ENCODE measurements at places on chromosomes 16 and 17.

GRCh38 chr16:53433509-53433908, 762 bp upstream of the RBL2 start:
- H3K4me1 ChIP-seq = no peaks in the 10 kb centered on the region
- DNase-seq = no peak
- H3K27me3 ChIP-seq = no peaks in the 10 kb centered on the region
- H3K27ac ChIP-seq = no peak overlapping the region

- no peak overlapping the region for H3K4me3 ChIP-seq
- peaks cover 4% of the 10 kb centered on the region for H3K27me3 ChIP-seq
- no peak overlapping the region for H3K27ac ChIP-seq
These were observed 10.2 kb downstream of the MEIOB start for GRCh38 chr16:1861730-1862129.

GRCh38 chr17:19333132-19333440, 29.4 kb downstream of the B9D1 start:
- no peak for DNase-seq
- no peaks in the 10 kb centered on the region for H3K36me3 ChIP-seq
- H3K27me3 ChIP-seq = no peaks in the 10 kb centered on the region
- H3K27ac ChIP-seq = no peak overlapping the region

DNA sequence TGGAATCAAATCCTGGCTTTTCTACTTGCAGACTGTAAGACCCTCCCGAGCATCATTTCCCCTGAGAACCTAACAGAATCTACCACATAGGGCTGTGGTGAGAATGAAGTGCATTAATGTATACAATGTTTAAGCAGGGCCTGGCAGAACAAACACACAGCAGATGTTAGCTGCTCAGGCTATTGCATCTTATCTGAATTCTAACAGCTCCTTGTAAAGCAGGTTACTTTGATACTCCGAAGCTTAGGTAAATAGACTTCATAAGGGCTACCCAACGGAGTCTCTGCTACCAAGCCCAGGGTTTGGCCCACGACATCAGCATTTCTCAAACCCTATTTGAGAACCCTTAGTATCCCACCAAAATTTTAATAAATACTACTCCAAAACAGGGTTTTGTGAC, 24.4 kb upstream of the NOS2 start:
- H3K4me1 ChIP-seq = no peaks in the 10 kb centered on the region
- no peak overlapping the region for H3K27ac ChIP-seq
- H3K36me3 ChIP-seq = no peaks in the 10 kb centered on the region
- DNase-seq = no peak

DNA sequence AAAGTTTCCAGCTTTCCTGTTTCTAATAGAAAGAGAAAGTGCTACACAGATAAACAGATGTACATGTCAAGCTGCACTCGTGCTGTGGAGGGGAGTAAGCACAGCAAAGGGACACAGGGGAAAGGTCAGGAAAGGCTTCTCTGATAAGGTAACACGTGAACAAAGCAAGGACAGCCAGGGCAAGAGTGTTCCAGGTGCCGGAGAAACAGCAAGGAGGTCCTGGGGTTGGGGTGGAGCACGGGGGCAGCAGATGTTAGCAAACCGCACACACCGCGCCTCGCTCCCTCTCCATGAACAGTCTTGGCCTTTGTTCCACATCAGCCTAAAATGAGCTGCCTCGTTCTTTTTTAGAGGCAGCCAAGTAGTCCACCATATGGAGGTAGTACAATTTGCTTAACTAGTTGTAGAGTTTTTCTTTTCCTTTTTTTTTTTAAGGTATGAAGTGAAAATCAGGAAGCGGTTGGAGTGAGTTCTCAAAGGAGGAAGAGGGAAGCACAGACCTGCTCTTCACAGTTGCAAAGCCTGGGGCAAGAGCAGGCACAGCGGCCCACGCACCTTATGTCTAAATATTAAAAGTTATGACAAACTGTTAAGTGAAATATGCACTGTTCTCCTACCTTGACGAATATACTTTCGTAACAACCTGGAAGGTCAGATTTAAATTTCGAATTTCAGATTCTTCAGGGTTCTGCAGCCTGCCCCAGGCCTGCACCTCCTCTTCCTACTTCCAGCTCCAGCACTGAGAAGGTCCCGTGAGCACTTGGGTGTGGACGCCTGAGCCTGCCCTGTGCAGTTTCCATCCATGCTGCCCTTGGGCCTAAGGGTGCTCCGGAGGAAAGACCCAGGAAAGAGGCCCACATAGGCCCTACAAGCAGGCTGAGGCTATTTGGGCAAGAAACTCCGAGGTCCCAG, 41.5 kb upstream of the RPH3AL start:
- no peak overlapping the region for H3K4me3 ChIP-seq
- H3K27ac ChIP-seq = no peak overlapping the region
- DNase-seq = no peak
- H3K4me1 ChIP-seq = no peaks in the 10 kb centered on the region
- H3K36me3 ChIP-seq = no peaks in the 10 kb centered on the region

GRCh38 chr17:41308251-41308917, 725 bp downstream of the KRTAP16-1 start:
- DNase-seq = peak; percentile 87
- H3K36me3 ChIP-seq = no peaks in the 10 kb centered on the region
- H3K4me3 ChIP-seq = no peak overlapping the region
- no peak overlapping the region for H3K27ac ChIP-seq

GRCh38 chr16:117379-118365, 20.8 kb downstream of the NPRL3 start:
- DNase-seq = peak; percentile 88
- H3K4me3 ChIP-seq = no peak overlapping the region
- no peak overlapping the region for H3K27ac ChIP-seq
- H3K36me3 ChIP-seq = no peaks in the 10 kb centered on the region
- H3K27me3 ChIP-seq = no peaks in the 10 kb centered on the region
- H3K4me1 ChIP-seq = no peaks in the 10 kb centered on the region

- no peak overlapping the region for H3K27ac ChIP-seq
- no peak overlapping the region for H3K4me3 ChIP-seq
- no peak for DNase-seq
- no peaks in the 10 kb centered on the region for H3K36me3 ChIP-seq
These were observed 38.8 kb upstream of the ANKFN1 start for GRCh38 chr17:56114469-56114868.

DNA sequence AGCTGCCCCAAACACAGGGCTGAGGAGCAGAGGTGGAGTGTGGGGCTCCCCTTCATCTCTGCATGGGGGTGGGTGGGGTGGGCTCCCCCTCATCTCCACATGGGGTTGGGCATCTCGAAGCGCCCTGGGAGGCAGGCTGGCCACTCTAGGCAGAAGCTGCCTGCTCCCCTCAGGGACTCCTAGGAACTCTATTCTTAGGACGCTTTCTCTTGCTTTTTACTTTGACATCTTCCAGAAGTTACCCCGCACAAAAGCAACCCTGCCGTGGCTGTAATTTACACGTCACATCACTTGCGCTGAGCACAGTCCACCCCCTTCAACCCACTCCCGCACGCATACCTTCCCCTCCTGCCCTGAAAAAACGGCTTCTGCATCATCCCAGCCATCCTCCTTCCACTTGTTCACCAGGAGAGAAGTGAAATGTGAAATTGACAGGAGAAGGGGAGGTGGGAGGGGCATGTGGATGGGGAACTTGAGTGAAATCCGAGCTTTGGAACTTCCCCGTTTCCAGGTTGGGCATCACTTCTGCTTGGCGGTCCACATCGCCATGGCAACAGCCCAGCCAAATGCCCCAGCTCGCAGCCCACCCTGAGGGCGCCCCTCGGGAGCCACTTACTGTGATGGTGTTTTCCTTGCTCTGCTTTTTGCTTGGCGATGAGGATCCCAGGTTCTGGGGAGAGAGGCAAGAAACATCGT, 53.7 kb upstream of the RCVRN start:
- peak; percentile 45 for DNase-seq
- H3K36me3 ChIP-seq = no peaks in the 10 kb centered on the region
- no peaks in the 10 kb centered on the region for H3K4me1 ChIP-seq
- H3K4me3 ChIP-seq = no peak overlapping the region

GRCh38 chr17:968812-969730, 10.5 kb downstream of the NXN start:
- no peak for DNase-seq
- no peaks in the 10 kb centered on the region for H3K27me3 ChIP-seq
- no peak overlapping the region for H3K4me3 ChIP-seq
- H3K4me1 ChIP-seq = no peaks in the 10 kb centered on the region

- no peaks in the 10 kb centered on the region for H3K27me3 ChIP-seq
- peak overlapping the region; percentile 11 for H3K4me3 ChIP-seq
- DNase-seq = no peak
- H3K27ac ChIP-seq = no peak overlapping the region
- no peaks in the 10 kb centered on the region for H3K36me3 ChIP-seq
These were observed 203.7 kb upstream of the ZFHX3 start for GRCh38 chr16:73251608-73252007.

DNA sequence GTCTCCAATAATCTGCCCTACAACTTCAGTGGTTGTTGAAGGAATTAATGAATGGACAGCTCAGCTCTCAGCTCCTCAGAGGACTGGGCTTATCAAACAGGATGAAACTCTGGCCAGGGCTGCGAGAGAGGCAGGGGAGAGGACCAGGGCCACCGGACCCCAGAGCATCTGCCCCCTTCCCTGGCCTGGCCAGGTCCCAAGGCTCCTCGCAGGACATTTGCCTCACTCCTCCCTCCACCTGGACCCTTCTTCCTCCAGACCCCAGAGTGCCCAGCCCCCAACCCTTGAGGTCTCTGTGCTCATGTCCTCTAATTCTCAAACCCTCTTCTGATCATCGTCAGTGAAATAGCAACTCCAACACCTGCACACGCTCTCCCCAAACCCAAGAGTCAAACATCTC, 3.7 kb downstream of the CD300C start:
- no peaks in the 10 kb centered on the region for H3K36me3 ChIP-seq
- no peaks in the 10 kb centered on the region for H3K27me3 ChIP-seq
- H3K4me1 ChIP-seq = no peaks in the 10 kb centered on the region
- peak; percentile 64 for DNase-seq
- no peak overlapping the region for H3K27ac ChIP-seq
- H3K4me3 ChIP-seq = no peak overlapping the region

GRCh38 chr16:86158688-86159360, 259.9 kb downstream of the IRF8 start:
- no peak for DNase-seq
- H3K36me3 ChIP-seq = no peaks in the 10 kb centered on the region
- no peaks in the 10 kb centered on the region for H3K4me1 ChIP-seq
- H3K27ac ChIP-seq = no peak overlapping the region
- H3K27me3 ChIP-seq = no peaks in the 10 kb centered on the region
- H3K4me3 ChIP-seq = no peak overlapping the region

GRCh38 chr17:48814504-48814903, 2.5 kb downstream of the TTLL6 start:
- peak; percentile 73 for DNase-seq
- no peaks in the 10 kb centered on the region for H3K4me1 ChIP-seq

DNA sequence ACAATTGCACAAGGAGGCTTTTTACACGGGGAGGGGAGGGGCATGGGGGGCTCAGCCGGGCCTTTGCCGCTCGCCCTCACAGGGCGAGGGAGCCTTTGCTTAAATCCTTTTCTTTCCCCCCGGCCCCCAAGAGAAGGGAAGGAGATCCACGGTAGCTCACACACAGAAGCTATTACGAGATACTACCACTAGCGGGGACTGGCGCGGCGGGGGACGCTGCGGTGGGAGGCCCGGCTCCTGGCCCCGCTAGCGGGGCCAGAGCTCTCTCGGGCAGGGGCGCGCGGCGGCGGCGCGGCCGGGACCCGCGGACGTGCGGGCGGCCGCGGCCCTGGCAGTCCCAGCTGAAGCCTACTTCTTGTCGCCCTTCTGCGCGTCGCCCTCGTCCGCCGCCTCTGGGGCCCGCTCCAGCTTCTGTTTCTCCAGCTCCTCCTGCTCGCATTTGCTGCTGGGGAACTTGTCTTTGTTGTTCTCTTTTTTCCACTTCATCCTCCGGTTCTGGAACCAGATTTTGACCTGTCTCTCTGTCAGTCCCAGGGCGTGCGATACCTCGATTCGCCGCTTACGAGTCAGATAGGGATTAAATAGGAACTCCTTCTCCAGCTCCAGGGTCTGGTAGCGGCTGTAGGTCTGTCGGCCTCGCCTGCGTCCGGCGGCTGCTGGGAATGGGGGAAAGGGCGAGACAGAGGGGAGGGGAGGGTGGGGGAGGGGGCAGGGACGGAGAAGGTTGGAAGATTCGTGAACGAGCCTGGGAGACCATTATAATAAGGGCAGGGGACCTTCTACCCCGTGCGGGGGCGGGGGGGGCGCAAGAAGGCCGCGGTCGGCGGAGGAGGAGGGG, 2.0 kb downstream of the HOXB8 start:
- peak overlapping the region; percentile 92 for H3K27ac ChIP-seq
- H3K36me3 ChIP-seq = no peaks in the 10 kb centered on the region
- peak overlapping the region; percentile 82 for H3K4me3 ChIP-seq
- peak; percentile 88 for DNase-seq
- peaks cover 15% of the 10 kb centered on the region for H3K4me1 ChIP-seq

DNA sequence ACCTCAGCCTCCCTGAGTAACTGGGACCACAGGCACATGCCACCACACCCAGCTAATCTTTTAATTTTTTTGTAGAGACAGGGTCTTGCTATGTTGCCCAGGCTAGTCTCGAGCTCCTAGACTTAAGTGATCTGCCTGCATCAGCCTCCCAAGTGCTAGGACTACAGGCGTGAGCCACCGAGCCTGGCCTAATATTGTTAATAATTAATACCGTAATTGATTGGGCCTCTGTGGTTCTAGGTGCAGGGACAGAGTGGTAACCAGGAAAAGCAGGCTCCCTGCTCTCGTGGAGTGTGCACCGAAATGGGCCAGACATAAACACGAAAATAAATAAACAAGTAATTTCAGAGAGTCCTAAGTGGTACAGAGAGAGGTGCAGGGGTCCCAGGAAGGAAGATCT, 241.0 kb downstream of the GSG1L start:
- no peak overlapping the region for H3K4me3 ChIP-seq
- H3K4me1 ChIP-seq = no peaks in the 10 kb centered on the region
- H3K27me3 ChIP-seq = no peaks in the 10 kb centered on the region

- no peaks in the 10 kb centered on the region for H3K27me3 ChIP-seq
- no peaks in the 10 kb centered on the region for H3K36me3 ChIP-seq
- no peaks in the 10 kb centered on the region for H3K4me1 ChIP-seq
- DNase-seq = no peak
- no peak overlapping the region for H3K4me3 ChIP-seq
- no peak overlapping the region for H3K27ac ChIP-seq
These were observed 7.9 kb downstream of the FA2H start for GRCh38 chr16:74766729-74767128.

DNA sequence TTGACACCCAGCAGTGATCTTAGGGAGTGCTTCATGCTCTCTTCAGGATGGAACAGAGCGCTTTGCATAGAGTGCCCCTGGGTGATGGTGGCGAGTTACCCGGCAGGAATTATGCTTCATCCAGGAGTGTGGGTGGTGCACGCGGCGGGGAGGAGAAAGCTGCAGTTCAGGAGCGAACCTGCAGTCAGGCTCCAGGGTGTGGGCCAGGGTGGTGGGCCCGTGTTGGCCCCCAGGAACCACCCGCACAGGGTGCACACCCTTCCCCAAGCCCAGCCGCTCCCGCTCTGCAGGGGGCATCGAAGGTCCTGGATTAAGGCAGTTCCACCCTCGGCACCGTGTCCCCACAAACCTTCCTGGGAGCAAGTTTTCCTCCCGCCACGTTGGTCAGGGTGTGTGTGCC, 3.9 kb downstream of the RAB40C start:
- DNase-seq = peak; percentile 41
- no peaks in the 10 kb centered on the region for H3K27me3 ChIP-seq
- H3K4me3 ChIP-seq = no peak overlapping the region
- no peaks in the 10 kb centered on the region for H3K36me3 ChIP-seq
